ENCODE measurements at places on chromosomes 5 and 9. TPM values are rescaled to one million over a fixed set of nuclear protein-coding genes. Genes with fewer than 3 reads are reported as not detected.

- no peak for DNase-seq
These were observed 36.2 kb upstream of the IL17B start for GRCh38 chr5:149415066-149415967.

DNA sequence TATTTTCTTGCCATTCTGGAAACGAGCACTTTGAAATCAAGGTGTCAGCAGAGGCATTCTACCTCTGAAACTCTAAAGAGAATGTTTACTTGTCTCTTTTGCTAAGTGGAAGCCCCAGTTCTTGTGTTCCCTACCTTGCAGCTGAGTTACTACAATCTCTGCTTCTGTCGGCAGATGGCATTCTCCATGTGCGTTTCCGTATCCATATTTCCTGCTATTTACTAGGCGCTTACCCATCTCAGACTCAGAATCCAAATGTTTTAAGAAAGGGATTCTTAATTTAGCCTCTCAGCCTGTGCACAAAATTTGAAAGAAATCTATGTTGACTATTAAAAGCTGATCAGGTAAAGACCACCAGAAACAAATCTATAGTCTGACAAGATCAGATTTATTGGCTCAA, 221.3 kb upstream of the FTMT start:
- DNase-seq = no peak

DNA sequence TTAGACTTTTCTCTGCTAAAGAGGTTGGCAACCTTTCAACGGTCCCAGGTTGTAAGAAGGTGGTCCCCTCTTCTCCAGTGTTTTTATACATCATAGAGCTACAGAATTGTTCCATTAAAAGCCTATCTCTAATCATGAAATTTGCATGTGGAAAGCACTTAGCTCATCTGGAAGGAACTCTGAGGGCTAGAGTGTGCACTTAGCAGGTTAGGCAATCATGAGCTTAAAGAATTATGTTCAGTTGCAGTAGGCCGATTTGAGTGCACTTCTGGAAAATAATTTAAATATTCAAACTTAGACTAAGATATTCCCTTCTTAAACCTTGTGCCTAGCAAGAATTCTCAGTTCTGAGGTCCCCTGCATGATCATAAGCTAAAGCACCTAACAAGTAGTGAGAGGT, 468.7 kb downstream of the SPATA31D1 start:
- no peak for DNase-seq

GRCh38 chr5:159825551-159826051, 90.7 kb upstream of the ADRA1B start:
- no peak for DNase-seq

DNA sequence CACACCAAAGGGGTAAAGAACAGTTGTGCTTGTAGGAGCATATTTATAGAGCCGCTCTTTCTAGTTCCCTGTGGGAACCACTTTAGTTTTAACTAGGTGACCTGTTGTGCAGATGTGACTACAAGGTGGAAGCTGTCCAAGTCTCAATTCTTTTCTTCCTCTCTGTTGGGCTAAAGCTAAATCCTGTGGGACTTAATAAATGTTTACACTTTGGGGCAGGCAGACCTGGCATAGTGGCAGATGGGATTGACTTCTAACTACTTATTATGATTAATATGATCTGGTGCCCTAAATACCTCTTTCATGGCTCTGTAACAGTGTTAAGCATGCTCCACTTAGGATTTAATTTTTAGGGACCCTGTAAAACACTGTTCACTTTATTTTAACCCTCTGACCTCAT, 265.3 kb downstream of the KCTD16 start:
- no peak for DNase-seq

DNA sequence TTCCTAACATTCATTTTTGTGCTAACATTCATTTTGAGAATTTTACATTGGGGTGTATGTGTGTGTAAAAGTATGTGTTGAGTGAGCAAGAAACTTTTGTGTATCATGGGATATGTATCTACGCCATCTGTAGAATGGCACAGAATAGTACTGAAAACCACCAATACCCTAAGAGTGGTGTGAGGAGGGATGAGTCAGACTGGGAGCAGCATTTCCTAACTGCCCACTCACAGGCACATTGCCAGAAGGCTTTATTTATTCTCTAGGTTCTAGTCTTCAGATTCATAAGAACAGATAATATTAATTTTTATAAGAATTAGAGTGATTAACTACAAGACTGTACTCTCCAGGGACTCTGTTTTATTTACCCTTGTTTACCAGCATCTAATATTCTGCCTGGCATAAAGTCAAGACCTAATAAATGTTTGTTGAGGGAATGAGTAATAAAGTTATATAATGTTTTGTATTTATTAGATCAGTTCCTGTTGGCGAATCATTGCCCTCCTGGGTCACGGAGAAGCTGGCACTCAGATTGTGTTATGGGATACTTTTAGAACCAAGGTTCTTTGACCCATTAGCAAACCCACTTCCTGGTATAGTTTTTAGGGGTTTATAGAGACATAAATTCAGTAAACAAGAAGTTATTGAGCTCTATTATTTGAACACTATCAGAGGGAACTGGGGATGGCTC, 159.1 kb upstream of the PPP2R2B start:
- no peak for DNase-seq

DNA sequence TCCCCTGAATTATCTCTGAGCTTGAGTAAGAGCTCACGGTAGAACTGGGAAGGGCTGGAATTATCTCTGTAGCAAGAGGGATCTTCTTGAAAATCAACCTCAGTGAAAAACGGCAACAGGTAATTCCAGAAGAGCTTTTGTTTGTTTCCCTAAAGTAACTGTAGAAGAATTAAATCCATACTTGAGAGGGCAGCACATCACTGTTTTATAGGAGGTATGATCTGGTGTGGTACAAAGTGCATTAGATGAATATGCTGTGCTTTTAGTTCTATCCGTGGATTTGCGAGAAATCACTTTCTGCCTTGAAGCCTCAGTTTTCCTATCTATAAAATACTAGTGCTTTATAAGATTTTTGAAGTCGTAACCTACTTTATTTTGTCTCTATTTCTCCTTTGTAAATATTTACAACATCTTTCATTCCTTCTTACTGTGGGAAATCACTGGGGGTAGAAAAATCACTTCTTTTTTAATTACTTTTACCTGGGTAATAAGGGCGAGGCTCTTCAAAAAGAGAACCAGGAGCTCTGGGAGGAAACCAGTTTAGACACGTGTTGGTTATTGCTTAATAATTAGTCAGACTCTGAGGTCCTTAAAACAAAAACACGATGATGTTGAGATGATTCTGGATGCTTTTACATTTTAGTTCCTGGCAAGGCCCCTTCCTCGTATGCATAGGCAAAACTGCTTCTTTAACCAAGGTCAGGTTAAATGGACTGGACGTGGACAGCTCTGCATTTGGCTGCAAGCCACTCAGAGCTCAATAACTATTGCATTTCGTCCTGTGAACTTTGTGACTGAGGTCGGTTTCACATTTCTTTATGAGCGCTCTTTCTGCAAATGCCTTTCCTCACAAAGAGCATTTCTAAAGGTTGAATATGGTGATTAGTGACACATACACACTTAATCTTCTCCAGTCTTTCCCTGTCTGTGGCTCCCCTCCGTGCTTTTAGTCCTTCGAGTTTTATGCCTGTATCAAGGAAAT, 376.1 kb downstream of the BRINP1 start:
- no peak for DNase-seq

- no peak for DNase-seq
These were observed 44.1 kb downstream of the FBXL7 start for GRCh38 chr5:15544039-15544438.

DNA sequence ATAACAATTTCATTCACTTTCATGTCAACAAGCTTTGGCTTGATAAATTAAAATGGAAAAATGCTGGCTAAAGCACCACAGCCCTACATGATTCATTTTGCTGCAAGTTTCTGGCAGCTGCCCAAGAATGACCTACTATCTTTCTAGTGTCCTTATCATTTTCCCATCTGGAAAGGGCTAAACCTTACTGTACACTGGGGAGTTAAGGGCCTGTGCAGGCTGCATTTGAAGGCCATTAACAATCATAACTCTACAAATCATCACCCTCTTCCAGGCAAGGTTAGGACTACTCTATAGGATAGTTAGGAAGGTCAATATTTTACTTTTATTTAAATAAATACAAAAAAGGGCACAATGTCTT, 579.7 kb upstream of the ZNF608 start:
- no peak for DNase-seq

DNA sequence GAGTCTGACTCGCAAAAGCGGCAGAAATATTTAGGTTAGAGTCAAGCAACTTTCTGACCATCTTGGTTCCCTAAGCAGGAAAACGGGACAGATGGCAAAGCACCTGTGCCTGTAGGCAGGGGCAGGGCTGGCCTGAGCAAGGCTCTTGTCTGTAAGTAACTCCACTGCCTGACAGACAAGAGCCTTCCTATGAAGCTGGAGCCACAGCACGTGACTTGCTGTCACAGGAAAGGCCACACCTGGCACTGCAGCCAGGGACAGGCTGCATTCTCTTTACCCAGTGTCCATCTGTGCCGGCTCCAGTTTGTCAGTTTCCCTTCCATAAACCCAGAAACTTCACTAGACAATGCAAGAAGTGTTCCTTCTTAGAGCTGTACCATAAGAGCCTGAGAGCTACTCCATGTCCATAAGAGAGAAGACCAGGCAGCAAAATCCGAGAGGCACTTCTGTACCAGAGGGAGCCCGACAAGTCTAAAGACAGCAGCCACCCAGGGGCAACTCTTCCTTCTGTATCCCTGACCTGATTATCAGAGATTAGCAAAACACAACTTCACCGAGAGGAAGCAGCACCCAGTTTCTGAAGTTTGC, 78.1 kb downstream of the GPR21 start:
- DNase-seq = no peak

GRCh38 chr5:17794815-17795214, 160.6 kb downstream of the TAF11L14 start:
- DNase-seq = no peak

The SCGB3A1 gene
- not detected for total RNA-seq

The DCAF10 gene
- 29.5 TPM for total RNA-seq

The LCN1 gene
- total RNA-seq = 0.60 TPM

The LURAP1L gene
- 67.4 TPM for total RNA-seq

The RLN1 gene
- total RNA-seq = not detected
